Right hindlimb (tissue), 1 donor: ENCODE measurements at places on chromosomes 16 and 17.

- peak; percentile 56 for DNase-seq
Measured at GRCh38 chr17:79473111-79473875, 137.6 kb downstream of the RBFOX3 start.

DNA sequence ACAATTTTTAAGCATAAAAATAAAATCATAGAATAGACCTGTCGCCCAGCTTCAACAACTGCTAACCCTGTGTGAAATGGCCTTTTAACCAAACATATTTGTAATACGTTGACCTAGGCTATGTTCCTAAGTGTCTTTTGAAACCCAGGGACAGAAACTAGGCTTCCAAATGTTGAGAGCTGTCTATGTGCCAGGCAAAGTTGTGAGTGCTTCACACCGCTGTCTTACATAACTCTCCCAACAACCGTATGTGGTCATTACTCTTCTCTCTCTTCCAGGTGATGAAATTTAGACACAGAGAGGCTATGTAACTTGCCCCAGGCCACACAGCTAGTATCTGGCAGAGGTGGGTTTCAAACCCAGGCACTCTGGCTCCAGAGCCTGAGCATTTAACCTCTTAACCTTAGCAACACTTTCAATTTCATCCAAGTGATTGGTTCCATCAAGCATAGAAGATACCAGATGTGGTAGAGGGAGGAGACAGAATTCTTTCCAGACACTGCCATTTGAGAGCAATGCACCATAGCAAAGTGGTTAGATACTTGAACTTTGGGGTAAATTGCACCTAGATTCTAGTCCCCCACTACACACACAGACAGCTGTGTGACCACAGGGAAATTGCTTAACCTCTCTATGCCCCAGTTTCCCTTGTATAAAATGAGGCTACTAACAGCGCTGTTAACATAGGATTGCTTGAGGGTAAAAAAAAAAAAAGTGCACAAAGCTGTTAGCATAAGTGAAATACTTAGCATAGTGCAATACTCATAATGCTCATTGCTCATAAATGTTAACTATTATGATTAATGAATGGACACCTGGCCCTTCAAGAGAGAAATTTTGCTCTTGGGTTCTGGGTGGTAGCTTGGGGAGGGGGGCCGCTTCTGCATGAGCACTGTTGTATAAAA, 160.6 kb downstream of the IRX3 start:
- DNase-seq = no peak

DNA sequence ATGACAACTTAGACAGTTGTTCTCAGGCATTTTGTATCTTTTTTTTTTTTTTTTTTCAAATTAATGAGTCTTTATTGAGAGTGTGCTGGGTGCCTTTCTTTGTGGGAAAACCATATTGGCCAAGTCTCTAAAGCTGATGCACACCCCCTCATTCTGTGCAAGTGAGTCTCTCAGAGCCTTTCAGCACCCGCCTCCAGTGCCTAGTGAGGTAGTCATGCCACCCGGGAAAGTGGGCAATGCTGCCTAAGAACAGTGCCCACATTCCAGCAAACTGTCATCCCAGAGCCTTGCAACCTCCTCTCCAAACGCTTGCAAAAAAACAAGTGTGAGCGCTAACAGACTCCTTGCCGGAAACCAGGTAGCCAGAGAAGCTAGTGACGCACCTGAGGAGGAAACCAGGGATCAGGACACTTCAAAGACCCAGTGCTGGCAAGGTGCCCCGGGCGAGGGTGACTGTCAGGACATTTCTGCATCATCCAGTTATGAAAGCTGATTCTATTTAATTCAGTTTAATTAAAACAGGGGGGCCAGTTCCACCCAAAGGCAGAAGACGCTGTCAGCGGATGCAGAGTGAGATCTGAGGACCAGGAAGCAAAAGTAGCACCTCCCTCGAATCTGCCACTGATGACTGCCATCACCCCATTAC, 34.9 kb downstream of the SMARCE1 start:
- no peak for DNase-seq

DNA sequence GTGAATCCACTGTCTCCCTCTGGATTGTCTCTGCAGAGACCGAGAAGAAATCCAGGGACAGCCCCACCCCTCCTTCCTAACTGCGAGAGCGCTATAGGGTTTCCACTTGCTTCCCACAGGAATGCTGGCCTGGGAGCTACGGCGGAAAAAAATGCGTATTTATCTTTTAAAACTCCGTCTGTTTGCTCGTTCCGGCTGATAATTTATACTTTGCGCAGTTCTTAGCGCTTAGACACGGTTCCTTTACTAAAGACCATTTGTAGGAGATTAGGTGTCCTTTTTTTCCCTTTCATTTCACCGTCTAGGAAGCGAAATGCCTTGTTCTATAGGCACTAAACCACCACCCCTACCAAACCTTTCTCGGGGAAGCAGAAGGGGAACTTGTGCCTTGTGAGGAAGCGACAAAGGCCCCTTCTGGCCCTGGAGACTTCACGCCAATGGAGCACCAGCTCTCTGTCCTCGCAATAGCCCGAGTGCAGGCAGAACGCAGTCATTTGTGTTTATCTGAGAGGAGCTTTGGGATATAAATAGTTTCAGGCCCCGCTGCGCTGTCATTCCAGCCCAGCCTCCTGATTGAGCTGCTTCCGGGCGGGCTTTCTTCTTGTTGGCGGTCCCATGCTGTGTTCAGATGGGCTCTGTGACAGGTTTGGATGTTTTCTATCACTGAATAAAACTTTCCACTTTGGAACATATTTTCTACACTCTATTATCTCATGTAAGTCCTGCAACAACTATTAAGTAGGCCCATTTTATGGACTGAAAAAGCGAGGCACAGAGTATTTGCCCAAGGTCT, 791 bp upstream of the SUPT4H1 start:
- DNase-seq = peak; percentile 56

GRCh38 chr16:65758620-65759019, 607.9 kb upstream of the CDH5 start:
- no peak for DNase-seq

DNA sequence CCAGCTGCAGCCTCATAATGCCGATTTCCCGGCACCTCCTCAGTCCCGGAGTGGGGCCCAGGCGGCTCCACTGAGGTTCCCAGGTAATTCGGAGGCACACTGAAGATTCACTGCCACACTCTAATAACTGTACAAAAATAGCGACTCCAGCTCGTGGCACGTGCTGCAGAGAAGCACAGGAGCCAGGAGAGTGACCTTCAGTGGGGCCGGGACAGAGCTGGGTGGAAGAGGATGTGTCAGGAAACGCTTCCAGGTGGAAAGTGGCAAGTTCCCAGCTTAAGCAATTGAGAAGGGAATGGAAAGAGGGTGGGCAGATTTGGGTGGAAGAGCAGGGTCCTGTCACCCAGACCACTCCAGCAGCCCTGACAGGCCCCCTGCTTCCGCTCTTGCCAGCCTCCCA, 3.1 kb upstream of the TRAP1 start:
- no peak for DNase-seq

DNA sequence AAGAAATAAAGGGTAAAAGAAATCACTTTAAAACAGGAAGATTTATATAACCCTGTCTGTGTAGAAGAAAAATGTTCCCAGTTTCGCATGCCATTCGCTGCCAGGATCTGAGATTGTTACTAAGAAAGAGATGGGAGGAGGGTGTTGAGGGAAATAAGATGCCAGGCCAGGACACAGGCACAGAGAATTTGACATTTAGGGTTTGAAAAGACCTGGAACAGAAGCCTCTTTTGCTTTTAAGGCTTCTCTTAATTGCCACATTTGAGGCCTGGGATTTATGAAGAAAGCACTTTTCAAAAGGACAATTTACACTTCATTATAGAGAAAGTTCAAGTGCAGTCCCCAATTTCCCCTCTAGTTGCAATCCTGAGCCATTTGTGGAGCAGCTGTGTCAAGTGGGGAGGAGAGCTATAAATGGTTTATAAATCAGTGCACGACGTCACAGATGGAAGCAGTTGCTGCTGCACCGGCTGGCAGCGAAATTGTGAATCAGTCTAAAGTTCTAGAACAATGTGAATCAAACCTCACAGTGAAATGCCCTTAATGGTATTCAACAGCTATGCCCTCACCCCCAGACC, 26.5 kb upstream of the C16orf87 start:
- DNase-seq = peak; percentile 30

DNA sequence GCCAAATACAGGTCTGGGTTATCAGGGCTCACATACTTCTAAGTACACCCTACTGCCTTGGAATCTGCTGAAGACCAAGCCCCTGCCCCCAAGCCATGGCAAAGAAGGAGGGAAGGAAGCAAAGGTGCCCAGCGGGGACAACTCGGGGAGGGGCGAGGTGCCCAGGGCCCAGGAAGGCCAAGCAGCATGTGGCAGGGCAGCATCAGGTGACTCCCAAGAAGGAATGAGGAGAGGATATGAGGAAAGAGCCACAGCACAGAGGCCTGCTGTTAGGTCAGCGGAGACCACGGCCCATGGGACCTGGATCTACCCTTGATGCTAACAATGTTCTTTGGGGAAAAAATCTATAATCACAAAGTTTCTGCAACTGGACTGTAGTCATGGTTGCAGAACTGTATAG, 142.6 kb upstream of the CRHR1 start:
- no peak for DNase-seq

GRCh38 chr17:27368980-27369379, 75.1 kb downstream of the WSB1 start:
- no peak for DNase-seq

DNA sequence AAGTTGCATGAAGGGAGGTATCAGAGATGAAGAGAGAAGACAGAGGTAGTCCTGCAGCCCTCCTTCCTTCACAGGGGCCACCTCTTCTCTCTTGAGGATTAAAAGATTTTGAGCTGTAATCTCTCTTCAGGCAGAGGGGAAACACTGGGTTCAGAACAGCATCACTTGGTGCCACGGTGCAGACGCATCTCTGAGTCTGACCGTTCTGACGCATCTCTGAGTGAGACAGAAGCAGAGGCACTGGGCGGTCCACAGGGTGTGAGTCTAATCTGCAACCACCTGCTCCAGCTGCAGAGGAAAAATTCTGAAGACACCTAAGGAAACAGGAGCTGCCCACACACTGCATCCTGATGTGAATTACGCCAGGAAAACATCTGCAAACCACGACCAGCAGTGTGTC, 5.3 kb upstream of the KRT37 start:
- DNase-seq = no peak

- no peak for DNase-seq
Measured at GRCh38 chr17:7004398-7005253, 7.8 kb upstream of the RNASEK start.
